ENCODE measurements at places on chromosomes 4 and X. TPM values are rescaled to one million over a fixed set of nuclear protein-coding genes. Genes with fewer than 3 reads are reported as not detected.

- no peaks in the 10 kb centered on the region for H3K4me1 ChIP-seq
- no peak overlapping the region for H3K27ac ChIP-seq
- H3K27me3 ChIP-seq: no peaks in the 10 kb centered on the region
- no peak overlapping the region for H3K4me3 ChIP-seq
- H3K36me3 ChIP-seq: no peaks in the 10 kb centered on the region
- no peak for DNase-seq
Measured at GRCh38 chr4:46329118-46329976, 60.6 kb downstream of the GABRA2 start.

DNA sequence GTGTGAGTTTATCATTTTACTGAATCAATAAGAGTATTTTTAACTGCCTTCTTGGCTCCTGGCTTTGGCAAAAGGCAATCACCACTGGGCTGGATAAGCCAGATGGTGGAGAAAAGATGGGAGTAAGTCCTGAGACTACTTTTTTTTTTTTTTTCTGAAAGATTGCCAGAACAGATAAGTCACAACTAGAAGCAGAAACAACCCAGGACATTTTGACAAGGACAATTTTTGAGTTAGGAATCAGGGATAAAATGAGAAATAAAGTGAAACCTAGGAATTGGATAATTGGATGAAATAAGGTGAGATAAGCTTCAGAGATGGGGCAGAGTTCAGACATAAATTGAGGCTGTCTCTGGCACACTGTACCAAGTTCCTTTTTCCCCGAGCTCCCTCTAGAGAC lies 471.0 kb downstream of the KLHL13 start:
- H3K36me3 ChIP-seq: no peaks in the 10 kb centered on the region
- no peaks in the 10 kb centered on the region for H3K4me1 ChIP-seq
- H3K4me3 ChIP-seq: no peak overlapping the region
- DNase-seq: no peak
- H3K27ac ChIP-seq: no peak overlapping the region
- H3K27me3 ChIP-seq: no peaks in the 10 kb centered on the region

GRCh38 chrX:14913241-14913640 lies 40.0 kb downstream of the MOSPD2 start:
- peaks cover 16% of the 10 kb centered on the region for H3K36me3 ChIP-seq
- H3K27ac ChIP-seq: no peak overlapping the region
- no peak overlapping the region for H3K4me3 ChIP-seq
- DNase-seq: no peak

- peaks cover 3% of the 10 kb centered on the region for H3K36me3 ChIP-seq
- no peak overlapping the region for H3K27ac ChIP-seq
- no peak overlapping the region for H3K4me3 ChIP-seq
- DNase-seq: no peak
Measured at GRCh38 chr4:54318904-54319303, 89.8 kb downstream of the PDGFRA start.

MAD2L1 gene
- 75.4 TPM for total RNA-seq

MAGEA11 gene
- total RNA-seq: not detected
